ENCODE measurements at places on chromosomes 6 and 20.

DNA sequence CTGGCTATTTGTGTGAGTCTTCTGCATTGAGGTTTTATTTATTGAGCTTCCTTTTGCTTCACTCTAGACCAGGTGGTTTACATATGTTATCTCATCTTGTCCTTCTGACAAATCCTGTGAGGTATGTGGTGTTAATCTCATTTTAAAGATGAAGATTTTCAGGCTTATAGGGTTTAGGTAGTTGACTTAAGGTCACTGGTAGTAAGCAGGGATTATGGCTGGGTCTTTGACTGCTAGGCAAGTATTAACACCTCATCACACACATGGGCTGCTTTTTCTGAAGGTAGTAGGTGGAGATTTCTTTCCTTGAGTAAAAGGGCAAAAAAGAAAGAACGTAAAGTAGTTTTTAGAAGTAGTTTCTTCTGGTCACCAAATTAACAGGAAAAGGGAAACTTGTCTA, 72.6 kb downstream of the CDKAL1 start:
- DNase-seq, result no peak

DNA sequence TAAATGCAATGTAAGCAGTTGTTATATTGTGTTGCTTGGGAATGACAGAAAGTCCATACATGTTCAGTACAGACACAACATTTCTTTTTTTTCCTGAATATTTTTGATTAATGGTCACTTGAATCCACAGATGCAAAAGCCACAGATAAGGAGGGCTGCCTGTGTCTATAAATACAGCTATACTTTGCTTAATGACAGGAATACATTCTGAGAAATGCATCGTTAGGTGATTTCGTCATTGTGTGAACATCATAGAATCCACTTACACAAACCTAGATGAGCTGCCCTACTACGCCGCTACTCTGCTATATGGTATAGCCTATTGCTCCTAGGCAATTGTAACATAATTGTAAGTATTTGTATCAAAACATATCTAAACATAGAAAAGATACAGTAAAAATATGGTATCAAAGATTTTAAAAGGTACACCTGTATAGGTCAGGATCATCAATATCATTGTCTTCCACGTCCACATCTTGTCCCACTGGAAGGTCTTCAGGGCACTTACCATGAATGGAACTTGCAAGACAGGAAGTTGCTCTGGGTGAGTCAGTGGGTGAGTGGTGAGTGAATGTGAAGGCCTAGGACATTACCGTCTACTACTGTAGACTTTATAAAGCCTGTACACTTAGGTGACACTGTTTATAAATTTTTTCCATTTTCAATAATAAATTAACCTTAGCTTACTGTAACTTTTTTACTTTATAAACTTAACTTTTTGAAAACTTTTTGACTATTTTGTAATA, 27.9 kb upstream of the POPDC3 start:
- DNase-seq, result no peak

- DNase-seq, result no peak
These were observed 6.4 kb downstream of the TFAP2A start for GRCh38 chr6:10408457-10408856.

- DNase-seq, result no peak
These were observed 106.7 kb upstream of the CLDN20 start for GRCh38 chr6:155157101-155157500.

DNA sequence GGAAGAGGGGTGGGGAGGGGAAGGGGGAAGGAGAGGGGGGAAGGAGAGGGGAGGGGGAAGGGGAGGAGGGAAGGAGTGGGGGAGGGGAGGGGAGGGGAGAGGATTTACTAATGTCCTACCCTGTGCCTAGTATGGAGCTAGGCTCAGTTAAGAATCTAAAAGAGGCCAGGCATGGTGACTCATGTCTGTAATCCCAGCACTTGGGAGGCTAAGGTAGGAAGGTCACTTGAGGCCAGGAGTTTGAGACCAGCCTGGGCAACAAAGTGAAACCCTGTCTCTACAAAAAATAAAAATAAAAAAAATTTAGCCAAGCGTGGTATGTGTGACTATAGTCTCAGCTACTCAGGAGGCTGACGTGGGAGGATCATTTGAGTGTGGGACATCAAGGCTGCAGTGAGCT, 13.0 kb downstream of the UBE2J1 start:
- DNase-seq, result no peak

GRCh38 chr20:10488534-10488933, 53.4 kb downstream of the SLX4IP start:
- no peak for DNase-seq

- no peak for DNase-seq
These were observed 1.6 kb downstream of the PSMB9 start for GRCh38 chr6:32855467-32856174.

- DNase-seq, result no peak
These were observed 687.9 kb upstream of the CITED2 start for GRCh38 chr6:140062043-140063020.

- DNase-seq, result no peak
These were observed 11.4 kb downstream of the MYLK4 start for GRCh38 chr6:2739335-2739734.

GRCh38 chr6:149372062-149372461, 28.0 kb upstream of the SUMO4 start:
- no peak for DNase-seq

DNA sequence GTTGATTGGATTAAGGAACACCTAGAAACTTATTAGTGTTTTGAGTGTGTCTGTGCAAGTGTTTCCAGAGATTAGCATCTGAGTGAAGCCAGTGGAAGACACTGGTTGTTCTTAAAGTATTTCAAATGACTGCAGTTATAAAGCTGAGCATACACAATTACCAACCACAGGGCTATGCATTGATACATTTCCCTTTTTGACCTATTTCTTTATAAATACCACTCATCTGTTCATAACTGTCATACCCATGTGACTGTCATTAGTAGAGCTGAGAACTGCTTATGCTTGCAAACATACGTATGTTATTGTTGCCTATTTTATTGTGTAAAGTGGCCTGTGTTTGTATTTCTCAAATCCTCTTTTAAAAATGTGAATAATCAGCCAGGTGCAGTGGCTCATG, 15.3 kb upstream of the ZC3H12D start:
- DNase-seq, result no peak

- DNase-seq, result no peak
These were observed 179.6 kb downstream of the TAF4 start for GRCh38 chr20:61885759-61886715.

GRCh38 chr6:28425944-28426541, 17.2 kb downstream of the ZSCAN23 start:
- DNase-seq, result no peak
